HTR-8/SVneo (cell line): ENCODE measurements at places on chromosomes 7 and 10.

DNA sequence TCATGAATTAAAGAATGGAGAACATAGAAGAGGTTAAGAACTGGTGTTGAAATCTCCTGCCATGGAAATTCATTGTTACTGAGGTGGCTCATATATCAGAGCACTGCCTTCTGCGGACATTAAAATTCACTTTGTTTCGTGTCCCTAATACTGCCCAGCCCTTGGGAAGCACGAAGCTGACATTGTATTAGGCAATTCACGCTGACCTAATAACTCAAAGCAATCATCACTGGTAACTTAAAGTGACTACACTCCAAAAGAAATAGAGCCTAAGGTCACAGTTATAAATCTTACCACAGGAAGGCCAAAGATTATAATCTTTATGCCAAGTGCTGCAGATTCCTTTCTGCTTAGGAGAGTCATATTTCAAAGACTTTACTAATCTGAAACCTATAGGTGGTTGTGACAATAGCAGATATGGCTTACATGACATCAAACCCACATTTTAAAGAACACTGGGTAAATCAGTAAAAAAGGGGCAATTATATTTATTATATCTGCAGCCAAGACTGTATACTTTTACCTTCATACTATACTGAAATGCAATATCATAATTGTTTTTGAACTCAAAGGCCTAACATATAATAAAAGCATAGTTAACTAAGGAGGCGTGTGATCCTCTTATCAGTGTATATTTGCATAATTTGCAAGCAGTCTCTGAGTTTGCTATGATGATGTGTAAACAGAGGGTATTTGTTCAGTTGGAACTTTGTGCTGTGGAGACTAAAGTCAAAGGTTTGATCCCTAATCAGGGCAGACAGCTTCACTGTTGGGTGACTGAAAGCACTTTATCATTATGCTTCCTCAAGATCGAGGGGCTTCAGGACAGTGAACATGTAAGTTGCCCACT lies 51.9 kb upstream of the CAPZA2 start:
- peak; percentile 41 for DNase-seq

GRCh38 chr10:46559231-46559671 lies 2.8 kb upstream of the GPRIN2 start:
- no peak for DNase-seq

GRCh38 chr7:64916-65341 lies 127.4 kb upstream of the FAM20C start:
- DNase-seq, result no peak

- no peak for DNase-seq
These were observed 46.7 kb upstream of the ANTXRL start for GRCh38 chr10:46239993-46240683.

- no peak for DNase-seq
These were observed 72.3 kb downstream of the NRBF2 start for GRCh38 chr10:63205421-63205820.

DNA sequence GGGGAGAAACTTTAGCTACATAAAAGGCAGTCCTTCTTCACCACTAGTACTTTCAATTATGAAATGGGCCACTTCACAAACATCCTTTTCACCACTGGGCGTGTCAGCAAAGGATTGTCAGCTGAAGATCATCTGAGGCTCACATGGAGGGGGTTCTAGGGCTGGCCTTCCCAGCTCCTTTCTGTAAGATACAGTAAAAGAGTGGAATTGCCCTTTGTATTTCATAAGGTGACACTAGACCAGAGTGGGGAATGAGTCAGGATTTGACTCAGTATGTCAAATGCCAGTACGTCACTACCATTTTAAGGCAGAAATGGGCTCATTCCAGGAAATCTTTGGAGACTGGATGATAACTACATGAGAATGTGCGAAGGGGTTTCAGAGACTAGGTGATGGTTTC lies 21.2 kb upstream of the BLOC1S2 start:
- no peak for DNase-seq

DNA sequence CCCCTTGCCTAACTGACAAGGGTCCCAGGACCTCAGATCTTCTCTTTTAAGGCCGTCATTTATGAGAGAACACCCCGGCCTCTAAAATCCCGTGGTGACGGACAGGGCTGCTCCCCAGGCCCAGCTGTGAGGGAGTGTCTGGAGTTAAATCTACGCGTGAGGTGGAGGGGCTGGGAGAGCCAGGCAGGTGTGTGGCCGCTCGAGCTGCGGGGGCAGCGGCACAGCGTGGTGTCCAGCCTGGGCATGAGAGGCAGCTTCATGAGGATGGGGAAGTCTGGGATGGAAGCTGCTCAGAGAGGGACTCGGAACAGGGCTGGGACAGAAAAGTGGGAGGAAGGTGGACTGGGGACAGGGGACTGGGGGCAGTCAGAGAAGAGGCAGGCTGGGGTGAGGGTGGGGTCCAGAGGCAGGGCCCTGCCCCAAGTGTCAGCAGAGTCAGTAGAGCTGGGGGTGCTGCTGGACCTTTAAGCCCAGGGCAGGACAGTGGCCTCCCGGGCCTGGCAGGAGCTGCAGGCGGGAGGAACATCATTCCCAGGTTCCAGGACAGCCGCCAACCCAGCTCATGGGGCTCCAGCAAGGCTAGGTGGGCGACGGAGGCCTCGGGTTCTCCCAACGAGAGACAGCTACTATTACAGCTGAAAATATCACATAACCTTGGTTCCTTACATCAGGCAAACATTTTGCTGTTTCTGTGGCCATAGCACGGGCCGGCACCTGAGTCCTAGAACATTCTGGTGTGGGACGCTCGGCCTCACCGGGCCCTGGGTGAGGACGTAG lies 55.2 kb downstream of the JAKMIP3 start:
- no peak for DNase-seq

GRCh38 chr7:95883217-95883616 lies 110.9 kb downstream of the DYNC1I1 start:
- no peak for DNase-seq

DNA sequence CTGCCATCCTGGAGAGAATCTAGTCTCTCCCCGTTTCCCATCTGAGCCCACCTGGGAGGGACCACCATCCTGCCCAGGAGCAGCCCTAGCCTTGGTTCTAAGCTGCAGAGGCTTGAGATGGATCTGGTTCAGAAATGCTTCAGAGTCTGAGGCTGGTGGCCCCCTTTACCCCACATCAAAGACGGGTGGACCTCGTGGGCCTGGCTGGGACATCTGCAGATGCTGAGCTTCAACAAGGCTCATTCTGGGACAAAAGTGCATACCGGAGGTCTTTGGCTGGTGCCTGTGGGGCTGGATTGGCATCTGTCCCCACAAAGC lies 4.9 kb upstream of the IRF5 start:
- DNase-seq, result no peak

- DNase-seq, result no peak
These were observed 40.7 kb downstream of the ANK3 start for GRCh38 chr10:60348982-60349381.

DNA sequence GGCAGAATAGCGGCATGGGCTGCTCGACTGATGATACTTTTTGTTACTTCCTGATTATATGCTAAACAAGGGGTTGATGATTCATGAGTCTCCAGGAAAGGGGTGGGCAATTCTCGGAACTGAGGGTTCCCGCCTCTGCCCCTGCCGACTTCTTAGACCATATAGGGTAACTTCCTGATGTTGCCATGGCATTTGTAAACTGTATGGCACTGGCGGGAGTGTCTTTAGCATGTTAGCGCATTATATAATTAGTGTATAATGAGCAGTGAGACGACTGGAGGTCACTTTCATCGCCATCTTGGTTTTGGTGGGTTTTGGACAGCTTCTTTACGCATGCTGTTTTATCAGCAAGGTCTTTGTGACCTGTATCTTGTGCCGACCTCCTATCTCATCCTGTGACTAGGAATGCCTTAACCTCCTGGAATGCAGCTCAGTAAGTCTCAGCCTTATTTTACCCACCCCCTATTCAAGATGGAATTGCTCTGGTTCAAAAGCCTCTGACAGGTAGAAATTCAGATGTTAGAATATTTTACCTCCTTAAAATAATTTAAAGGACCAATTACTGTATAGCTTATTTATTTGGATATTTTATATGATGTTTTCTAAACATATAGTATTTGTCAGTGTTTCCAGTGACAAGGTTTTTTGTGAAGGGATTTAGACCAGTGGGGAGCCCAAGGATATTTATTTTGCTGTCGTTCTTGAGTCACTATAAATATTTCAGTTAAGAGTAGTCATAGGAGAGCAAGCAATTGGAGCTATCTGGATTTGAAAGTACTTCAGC lies 90.1 kb upstream of the PIK3CG start:
- DNase-seq, result no peak

DNA sequence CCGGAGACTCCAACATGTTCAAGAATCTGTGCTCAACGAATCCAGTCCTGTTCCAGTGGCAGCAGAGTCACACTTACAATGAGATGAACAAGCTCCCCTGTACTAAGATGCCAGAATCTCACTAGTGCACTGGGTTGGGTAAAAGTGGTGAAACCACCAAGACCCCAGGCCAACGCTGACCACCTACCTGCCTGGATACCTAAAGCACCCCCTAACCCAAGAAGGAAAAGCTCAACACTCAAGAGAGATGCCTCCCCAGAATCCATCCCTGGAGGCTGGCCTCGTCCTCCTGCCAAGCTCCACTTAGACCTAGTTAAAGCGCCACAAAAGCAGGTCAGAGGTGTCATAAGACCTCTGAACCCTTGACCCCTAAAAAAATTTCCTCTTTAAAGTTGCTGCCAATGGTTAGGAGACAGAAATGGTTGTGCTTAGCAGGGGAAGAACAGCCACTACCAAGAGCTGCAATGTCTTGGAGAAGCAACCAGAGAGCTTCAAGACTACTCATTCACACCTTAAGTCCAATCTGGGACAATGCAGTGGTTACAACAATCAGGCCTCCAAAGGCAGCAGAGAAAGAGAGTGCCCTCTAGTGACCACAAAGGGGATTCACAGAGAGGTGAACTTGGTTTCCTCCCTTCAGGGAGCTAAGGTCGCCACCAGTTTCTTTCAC lies 94.6 kb upstream of the MACROH2A2 start:
- DNase-seq, result peak; percentile 64

- no peak for DNase-seq
These were observed 2.1 kb upstream of the MYOZ1 start for GRCh38 chr10:73643362-73643761.

GRCh38 chr7:8274589-8274988 lies 12.6 kb upstream of the ICA1 start:
- DNase-seq, result no peak

DNA sequence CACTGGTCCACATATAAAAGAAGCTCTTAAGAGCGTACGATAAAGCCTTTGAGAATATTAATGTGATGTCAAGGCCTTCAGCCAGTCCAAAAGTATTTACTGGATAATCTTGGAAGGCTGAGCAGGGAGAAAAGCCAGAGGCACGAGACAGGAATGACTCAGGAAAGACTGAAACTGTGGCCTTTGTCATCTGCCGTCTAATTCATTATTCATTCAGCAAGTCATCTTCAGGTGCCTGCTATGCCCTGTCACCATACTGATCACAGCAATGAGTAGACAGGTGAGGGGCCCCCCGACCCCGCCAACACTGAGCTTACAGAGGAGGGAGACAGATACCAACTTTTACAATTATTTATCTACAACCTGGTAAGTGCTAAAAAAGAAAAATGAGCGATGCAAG lies 78.9 kb downstream of the VOPP1 start:
- DNase-seq, result no peak

DNA sequence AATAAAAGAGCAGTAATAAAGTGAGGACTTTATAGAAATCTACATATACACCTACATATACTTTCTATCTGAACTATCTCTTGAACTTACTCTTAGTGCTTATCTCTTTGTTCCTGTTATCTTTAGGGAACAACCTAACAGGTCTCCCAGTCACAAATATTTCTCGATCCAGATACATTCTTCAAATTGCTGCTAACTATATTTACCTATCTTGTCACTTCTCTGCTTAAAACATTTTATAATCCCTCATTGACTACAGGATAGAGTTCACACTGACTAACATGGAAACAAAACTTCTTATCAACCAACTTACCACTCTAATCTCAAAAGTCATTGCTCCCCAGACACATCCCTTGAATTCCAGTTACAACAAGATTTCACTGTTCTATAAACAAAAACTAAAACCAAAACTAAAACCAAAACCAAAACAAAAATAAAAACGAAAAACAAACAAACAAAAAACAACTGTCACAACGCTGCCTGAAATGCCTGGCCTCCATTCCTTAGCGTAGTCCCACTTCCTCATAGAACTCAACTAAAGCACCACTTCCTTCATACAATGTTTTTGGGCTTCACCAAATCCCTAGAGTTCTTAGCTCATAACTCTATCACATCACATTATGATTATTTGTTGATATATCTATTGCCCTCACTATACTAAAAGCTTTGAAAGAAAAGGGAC lies 134.7 kb downstream of the SEMA3D start:
- no peak for DNase-seq

DNA sequence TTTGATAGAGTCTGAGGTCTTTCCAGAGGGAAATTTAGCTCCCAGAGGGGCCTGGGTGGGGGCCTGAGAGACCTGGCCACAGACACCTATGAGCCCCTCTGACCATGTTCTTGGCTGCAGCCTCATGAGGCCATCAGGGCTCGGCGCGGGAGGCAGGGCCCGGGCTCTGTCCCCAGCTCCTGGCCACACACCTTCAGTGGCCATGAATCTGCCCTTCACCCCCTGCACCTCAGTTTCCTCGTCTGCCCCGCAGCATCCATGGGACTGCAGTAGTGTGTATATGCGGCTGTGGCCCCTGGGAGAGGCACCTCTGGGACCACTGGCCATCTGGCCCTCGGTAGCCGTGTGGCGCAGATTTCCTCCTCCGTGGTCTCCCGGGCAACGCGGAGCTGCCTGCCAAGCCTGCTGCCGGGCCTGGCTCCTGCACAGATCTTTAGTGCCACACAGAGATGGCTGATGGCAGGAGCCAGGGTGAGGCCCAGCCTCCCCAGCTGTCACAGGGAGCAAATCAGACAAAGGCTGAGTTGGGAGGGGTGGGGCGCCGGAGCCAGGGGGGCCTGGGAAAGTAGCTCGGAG lies 23.6 kb upstream of the ADCYAP1R1 start:
- DNase-seq, result no peak

GRCh38 chr7:95596198-95597063 lies at the start of gene PDK4:
Gene PDK4, minus strand, starts transcription at chr7:95596516. Its CDS starts 223 bp downstream, at chr7:95596293.
- peak; percentile 31 for DNase-seq

DNA sequence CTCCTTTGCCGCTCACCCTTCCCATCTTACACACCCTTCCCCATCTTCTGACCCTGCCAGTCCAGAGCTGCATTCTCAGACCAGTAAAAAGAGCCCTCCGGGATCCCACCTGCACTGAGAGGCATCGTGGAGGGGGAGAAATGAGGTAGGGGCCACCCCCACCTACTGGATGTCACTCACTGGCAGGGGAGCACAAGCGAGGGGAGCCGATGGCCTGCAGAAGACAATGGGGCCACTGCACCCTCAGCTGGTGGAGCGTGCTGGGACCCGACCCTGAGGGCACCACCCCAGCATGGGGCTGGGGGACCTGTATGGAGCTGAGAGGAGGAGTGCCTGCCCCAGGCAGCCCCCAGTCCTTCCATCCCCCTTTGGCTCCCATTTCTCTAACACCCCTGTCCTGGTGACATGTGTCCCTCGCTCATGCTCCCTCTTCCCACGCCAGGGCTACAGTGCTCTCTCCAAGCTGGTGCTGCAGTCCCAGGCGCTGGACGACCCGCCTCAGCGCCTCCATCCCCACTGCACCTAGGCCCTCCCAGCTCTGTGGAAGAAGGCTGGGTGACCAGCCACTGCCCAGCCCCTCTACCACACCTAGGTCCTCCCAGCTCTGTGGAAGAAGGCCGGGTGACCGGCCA lies 49.8 kb downstream of the RASGEF1A start:
- DNase-seq, result no peak
